ENCODE measurements at places on chromosomes 4 and X. TPM values are rescaled to one million over a fixed set of nuclear protein-coding genes. Genes with fewer than 3 reads are reported as not detected.
A peak's percentile ranks its signal among the peaks of the same experiment; 100 is the strongest.

Gene MED28
- 43.1 TPM for total RNA-seq

Gene VGLL1
- 154 TPM for total RNA-seq

Gene RAB39B
- total RNA-seq: not detected

Gene FOXP3
- total RNA-seq: not detected

Gene TXK
- total RNA-seq: 1.4 TPM

Gene SPATA18
- 0.20 TPM for total RNA-seq

DNA sequence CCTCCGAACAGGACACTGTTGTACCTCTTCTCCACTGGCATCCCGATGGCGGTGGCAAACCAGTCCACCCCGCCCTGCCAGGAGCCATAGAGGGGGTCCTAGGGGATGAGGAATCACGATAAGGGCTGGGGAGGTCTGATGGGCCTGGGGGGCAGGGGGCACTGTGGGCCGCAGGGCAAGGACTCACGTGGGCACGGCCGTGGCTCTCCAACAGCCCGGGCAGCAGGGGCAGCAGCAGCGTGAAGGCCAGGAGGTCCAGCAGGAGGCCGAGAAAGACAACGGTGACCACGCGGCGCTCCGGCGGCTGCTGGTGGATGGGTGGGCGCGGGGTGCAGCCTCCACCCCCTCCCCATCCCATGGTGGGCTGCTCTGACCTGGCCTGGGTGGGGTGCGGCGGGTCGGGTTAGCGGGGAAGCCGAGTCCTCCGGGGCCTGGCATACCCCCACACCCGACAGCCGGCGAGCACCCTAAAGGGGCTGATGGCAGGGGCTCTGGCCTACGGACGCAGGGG lies 29.6 kb downstream of the NOP14 start:
- no peaks in the 10 kb centered on the region for H3K36me3 ChIP-seq
- no peak overlapping the region for H3K27ac ChIP-seq
- no peak for DNase-seq
- H3K4me1 ChIP-seq: peaks cover 26% of the 10 kb centered on the region
- H3K4me3 ChIP-seq: peak overlapping the region; percentile 51
- H3K27me3 ChIP-seq: no peaks in the 10 kb centered on the region

DNA sequence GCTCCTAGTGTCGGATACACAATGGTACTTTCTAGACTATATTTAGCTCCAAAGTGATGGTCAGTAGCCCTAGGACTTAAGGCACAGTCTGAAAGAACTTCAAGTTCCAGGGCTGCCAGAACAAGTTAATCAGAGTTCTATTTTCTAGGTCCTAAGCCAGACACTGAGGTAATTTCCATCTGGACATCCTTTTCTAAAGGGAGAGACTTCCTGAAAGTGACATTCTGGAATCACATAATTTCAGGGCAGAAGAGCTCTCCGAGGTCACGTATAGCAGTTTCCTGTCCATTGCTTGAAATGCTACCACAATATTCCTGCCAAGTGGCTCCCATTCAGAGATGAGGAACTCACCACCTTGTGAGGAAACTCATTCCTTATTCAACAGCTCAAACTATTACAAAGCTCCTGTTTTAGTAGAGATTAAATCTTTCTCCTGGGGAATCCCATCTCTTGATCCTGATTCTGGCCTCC lies 117.9 kb downstream of the COL25A1 start:
- DNase-seq: no peak
- H3K36me3 ChIP-seq: no peaks in the 10 kb centered on the region
- no peaks in the 10 kb centered on the region for H3K27me3 ChIP-seq
- no peak overlapping the region for H3K27ac ChIP-seq
- no peak overlapping the region for H3K4me3 ChIP-seq

DNA sequence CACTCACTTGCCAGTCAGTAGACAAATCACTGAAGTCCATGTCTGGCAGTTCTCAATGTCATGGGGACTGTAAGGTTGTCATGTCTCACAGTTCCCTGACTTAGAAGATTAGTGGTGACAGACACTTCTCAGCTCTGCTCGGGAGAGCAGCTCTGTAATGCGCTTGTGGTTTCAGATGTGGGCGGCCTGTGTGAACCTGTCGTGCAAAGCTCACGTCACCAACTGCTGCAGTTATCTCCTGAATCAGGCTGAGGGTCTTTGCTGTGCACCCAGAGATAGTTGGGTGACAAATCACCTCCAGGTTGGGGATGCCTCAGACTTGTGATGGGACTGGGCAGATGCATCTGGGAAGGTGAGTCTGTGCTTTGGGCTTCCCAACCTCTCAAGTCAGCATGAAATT lies at the start of gene IL9R:
TSS of gene IL9R (plus strand) at position 261 of the 400 bp plus-strand sequence. CDS start at position 325, 64 bp downstream.
- DNase-seq: no peak
- H3K4me1 ChIP-seq: no peaks in the 10 kb centered on the region
- H3K27ac ChIP-seq: no peak within 1 kb of the TSS
- no peaks in the 10 kb centered on the region for H3K36me3 ChIP-seq

GRCh38 chr4:119209077-119209476 lies 3.4 kb upstream of the USP53 start:
- no peaks in the 10 kb centered on the region for H3K36me3 ChIP-seq
- no peak overlapping the region for H3K4me3 ChIP-seq
- peak; percentile 25 for DNase-seq
- no peaks in the 10 kb centered on the region for H3K27me3 ChIP-seq
- peaks cover 30% of the 10 kb centered on the region for H3K4me1 ChIP-seq

GRCh38 chr4:155966731-155967395 lies 13.2 kb upstream of the CTSO start:
- H3K27ac ChIP-seq: no peak overlapping the region
- H3K27me3 ChIP-seq: no peaks in the 10 kb centered on the region
- no peaks in the 10 kb centered on the region for H3K4me1 ChIP-seq
- no peaks in the 10 kb centered on the region for H3K36me3 ChIP-seq
- no peak overlapping the region for H3K4me3 ChIP-seq
- DNase-seq: no peak

DNA sequence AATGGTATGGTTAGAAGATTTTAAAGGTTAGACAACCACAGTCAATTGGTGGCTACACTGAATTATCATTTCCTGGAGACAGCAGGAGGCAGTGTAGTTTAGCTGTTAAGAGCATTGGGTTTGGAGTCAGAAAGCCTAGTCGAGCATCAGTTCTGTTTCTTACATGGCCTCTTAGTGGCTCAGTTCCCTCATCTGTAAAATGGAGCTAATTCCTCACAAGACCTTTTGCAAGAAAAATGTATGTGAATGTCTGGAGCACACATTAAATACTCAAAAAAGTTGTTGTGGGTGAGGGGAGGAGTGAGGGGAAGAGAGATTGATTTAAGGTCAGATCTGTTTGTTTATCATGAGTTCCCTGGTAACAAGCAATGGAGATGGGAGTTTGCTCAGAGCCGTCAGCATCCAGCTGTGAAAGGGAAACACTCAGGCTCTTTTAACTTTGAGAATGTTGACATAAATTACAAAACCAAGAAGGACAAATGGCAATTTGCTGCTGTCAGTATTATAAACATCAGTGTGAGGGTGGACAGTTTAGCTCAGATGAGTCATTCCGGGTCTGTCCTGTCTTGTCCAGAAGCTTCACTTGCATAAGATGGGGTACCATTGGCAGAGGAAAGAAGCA lies 98.2 kb upstream of the PGRMC2 start:
- peak overlapping the region; percentile 63 for H3K27ac ChIP-seq
- H3K4me1 ChIP-seq: peaks cover 33% of the 10 kb centered on the region
- H3K27me3 ChIP-seq: no peaks in the 10 kb centered on the region
- no peak overlapping the region for H3K4me3 ChIP-seq

GRCh38 chr4:2689114-2689513 lies 67.0 kb downstream of the TNIP2 start:
- H3K4me3 ChIP-seq: no peak overlapping the region
- DNase-seq: no peak
- no peaks in the 10 kb centered on the region for H3K4me1 ChIP-seq
- H3K36me3 ChIP-seq: no peaks in the 10 kb centered on the region
- no peaks in the 10 kb centered on the region for H3K27me3 ChIP-seq

GRCh38 chr4:1356181-1356998 lies 9.4 kb downstream of the UVSSA start:
- H3K27ac ChIP-seq: no peak overlapping the region
- H3K36me3 ChIP-seq: no peaks in the 10 kb centered on the region
- no peaks in the 10 kb centered on the region for H3K4me1 ChIP-seq
- H3K4me3 ChIP-seq: no peak overlapping the region

GRCh38 chr4:142846729-142847596 lies 862 bp upstream of the INPP4B start:
- H3K27ac ChIP-seq: no peak overlapping the region
- H3K4me3 ChIP-seq: peak overlapping the region; percentile 91
- peaks cover 22% of the 10 kb centered on the region for H3K4me1 ChIP-seq

- DNase-seq: peak; percentile 78
- H3K27ac ChIP-seq: no peak overlapping the region
- no peaks in the 10 kb centered on the region for H3K27me3 ChIP-seq
- no peak overlapping the region for H3K4me3 ChIP-seq
- no peaks in the 10 kb centered on the region for H3K36me3 ChIP-seq
Measured at GRCh38 chrX:119512146-119512800, 44.0 kb downstream of the SLC25A5 start.

- peaks cover 31% of the 10 kb centered on the region for H3K4me1 ChIP-seq
- no peaks in the 10 kb centered on the region for H3K27me3 ChIP-seq
- H3K36me3 ChIP-seq: 0 out of 2 replicates have a peak, but pooled peaks cover 6% of the 10 kb centered on the region
- DNase-seq: peak; percentile 84
Measured at GRCh38 chrX:57595381-57595811, 3.6 kb downstream of the ZXDB start.

- H3K36me3 ChIP-seq: no peaks in the 10 kb centered on the region
- no peaks in the 10 kb centered on the region for H3K27me3 ChIP-seq
- no peaks in the 10 kb centered on the region for H3K4me1 ChIP-seq
- no peak for DNase-seq
- no peak overlapping the region for H3K27ac ChIP-seq
Measured at GRCh38 chr4:16667464-16667863, 231.0 kb downstream of the LDB2 start.

GRCh38 chr4:75658876-75659275 lies 14.3 kb downstream of the G3BP2 start:
- DNase-seq: no peak
- H3K4me1 ChIP-seq: no peaks in the 10 kb centered on the region
- peaks cover 16% of the 10 kb centered on the region for H3K36me3 ChIP-seq
- H3K27me3 ChIP-seq: no peaks in the 10 kb centered on the region

GRCh38 chr4:39308611-39309010 lies 57.6 kb downstream of the RFC1 start:
- H3K27me3 ChIP-seq: no peaks in the 10 kb centered on the region
- H3K36me3 ChIP-seq: peaks cover 31% of the 10 kb centered on the region
- H3K27ac ChIP-seq: no peak overlapping the region
- no peak overlapping the region for H3K4me3 ChIP-seq
- DNase-seq: no peak
- no peaks in the 10 kb centered on the region for H3K4me1 ChIP-seq

DNA sequence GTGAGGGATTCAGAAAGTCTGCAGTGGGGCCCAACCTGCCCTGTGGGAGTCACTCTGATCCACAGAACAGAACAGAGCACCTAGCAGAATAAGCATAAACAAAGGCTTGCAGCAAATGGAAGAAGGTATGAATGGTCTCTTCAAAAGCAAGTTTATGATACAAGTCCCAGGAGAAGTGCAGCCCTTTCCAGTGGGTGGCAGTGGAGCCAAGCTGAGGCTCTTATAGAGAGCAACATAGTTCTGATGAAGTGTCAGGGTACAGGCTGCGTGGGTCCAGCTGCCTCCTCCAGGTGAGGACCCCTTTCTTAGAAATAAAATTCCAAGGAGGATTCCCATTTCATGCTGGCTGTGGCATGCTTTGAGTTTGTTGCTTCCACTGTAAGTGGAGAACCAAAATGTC lies 88.8 kb upstream of the PAK3 start:
- H3K27ac ChIP-seq: no peak overlapping the region
- H3K27me3 ChIP-seq: 0 out of 2 replicates have a peak, but pooled peaks cover 3% of the 10 kb centered on the region
- no peaks in the 10 kb centered on the region for H3K4me1 ChIP-seq
- DNase-seq: no peak

- DNase-seq: peak; percentile 98
- peak overlapping the region; percentile 3 for H3K4me3 ChIP-seq
- H3K27ac ChIP-seq: peak overlapping the region; percentile 79
- H3K36me3 ChIP-seq: no peaks in the 10 kb centered on the region
Measured at GRCh38 chrX:151825925-151826485, 86.7 kb upstream of the MAGEA4 start.

DNA sequence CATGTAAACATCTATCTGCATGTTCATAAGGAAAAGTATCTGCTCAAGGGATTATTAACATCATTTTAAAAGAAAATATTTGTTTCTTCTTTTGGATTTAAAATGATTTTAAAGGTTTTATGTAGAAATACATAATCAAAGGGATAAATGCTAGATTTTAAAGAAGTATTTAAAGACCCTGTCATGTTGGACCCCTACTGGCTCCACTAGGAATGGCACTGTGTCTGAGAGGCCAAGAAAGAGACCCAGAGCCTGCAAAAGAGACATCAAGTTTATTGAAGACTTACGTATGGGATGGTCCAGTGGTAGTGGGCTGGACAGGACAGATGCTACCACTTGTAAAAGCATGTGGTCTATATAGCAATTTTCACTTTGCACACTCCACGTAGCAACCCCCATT lies 78.7 kb upstream of the PCDH18 start:
- no peak for DNase-seq
- no peaks in the 10 kb centered on the region for H3K27me3 ChIP-seq
- H3K4me1 ChIP-seq: no peaks in the 10 kb centered on the region
- H3K27ac ChIP-seq: no peak overlapping the region
- no peak overlapping the region for H3K4me3 ChIP-seq

DNA sequence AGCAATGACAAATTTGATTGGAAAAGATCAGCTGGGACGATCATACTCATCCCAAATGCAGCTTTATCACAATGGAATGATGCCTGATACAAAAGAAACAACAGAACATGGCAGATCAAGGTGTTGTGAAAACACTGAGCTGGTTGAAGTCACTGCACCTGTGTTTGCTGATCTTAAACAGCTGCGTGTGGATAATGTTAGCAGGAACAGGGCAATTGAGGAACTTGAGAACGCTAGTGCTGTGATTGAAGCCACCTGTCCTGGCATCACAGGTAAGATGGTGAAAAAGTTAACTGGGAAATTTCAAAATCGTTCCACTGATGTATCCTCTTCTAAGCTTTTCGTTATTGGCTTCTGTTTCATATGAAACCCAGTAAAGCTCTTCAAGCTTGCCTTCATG lies 27.4 kb upstream of the SOD3 start:
- peaks cover 27% of the 10 kb centered on the region for H3K4me1 ChIP-seq
- H3K36me3 ChIP-seq: no peaks in the 10 kb centered on the region
- no peak overlapping the region for H3K4me3 ChIP-seq
- H3K27me3 ChIP-seq: no peaks in the 10 kb centered on the region

- no peaks in the 10 kb centered on the region for H3K36me3 ChIP-seq
- H3K4me1 ChIP-seq: no peaks in the 10 kb centered on the region
- no peak overlapping the region for H3K27ac ChIP-seq
Measured at GRCh38 chr4:181752516-181752915, 490.7 kb upstream of the TENM3 start.

GRCh38 chrX:84477114-84477513 lies 25.1 kb downstream of the HDX start:
- no peaks in the 10 kb centered on the region for H3K4me1 ChIP-seq
- H3K27ac ChIP-seq: no peak overlapping the region
- H3K27me3 ChIP-seq: no peaks in the 10 kb centered on the region
- no peak overlapping the region for H3K4me3 ChIP-seq
- H3K36me3 ChIP-seq: no peaks in the 10 kb centered on the region

- H3K27ac ChIP-seq: no peak overlapping the region
- no peaks in the 10 kb centered on the region for H3K27me3 ChIP-seq
- no peak for DNase-seq
- H3K36me3 ChIP-seq: peaks cover 18% of the 10 kb centered on the region
- no peak overlapping the region for H3K4me3 ChIP-seq
Measured at GRCh38 chr4:40418430-40419230, 83.5 kb downstream of the CHRNA9 start.

Data from PC-9 (cell line).